ENCODE measurements at places on chromosomes 5 and 9. TPM values are rescaled to one million over a fixed set of nuclear protein-coding genes. Genes with fewer than 3 reads are reported as not detected.

SLC45A2 gene
- total RNA-seq, result not detected

SLC25A25 gene
- 27.3 TPM for total RNA-seq

C5orf46 gene
- total RNA-seq, result not detected

SGCD gene
- total RNA-seq, result 6.0 TPM

SLC6A3 gene
- 0.12 TPM for total RNA-seq

DNA sequence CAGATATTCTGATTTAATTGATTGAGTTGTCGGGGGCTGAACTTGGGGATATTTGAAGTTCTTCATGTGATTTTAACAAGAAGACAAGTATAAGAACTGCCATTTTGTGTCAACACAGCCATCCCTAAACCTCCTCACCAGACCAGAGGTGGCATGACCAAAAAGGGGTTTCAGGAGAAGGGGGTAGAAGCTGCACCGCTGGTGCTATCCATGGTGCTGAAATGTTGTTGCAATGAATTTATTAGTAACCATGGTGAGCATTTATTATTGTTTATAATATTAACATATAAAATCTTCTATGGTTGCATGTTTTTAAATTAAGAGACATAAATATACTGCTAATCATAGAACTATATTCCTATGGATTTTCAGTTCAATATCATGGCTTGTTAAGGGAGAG is 72.3 kb downstream of the GNA14 start:
- no peak for DNase-seq

GRCh38 chr9:129733632-129733953 is 19.2 kb downstream of the PTGES start:
- no peak for DNase-seq

- no peak for DNase-seq
Observed at GRCh38 chr9:127449332-127449966, 1.8 kb downstream of the RPL12 start.

GRCh38 chr5:102139029-102139428 is 157.1 kb downstream of the SLCO4C1 start:
- no peak for DNase-seq

- no peak for DNase-seq
Observed at GRCh38 chr9:82531795-82532194, 531.1 kb downstream of the RASEF start.

DNA sequence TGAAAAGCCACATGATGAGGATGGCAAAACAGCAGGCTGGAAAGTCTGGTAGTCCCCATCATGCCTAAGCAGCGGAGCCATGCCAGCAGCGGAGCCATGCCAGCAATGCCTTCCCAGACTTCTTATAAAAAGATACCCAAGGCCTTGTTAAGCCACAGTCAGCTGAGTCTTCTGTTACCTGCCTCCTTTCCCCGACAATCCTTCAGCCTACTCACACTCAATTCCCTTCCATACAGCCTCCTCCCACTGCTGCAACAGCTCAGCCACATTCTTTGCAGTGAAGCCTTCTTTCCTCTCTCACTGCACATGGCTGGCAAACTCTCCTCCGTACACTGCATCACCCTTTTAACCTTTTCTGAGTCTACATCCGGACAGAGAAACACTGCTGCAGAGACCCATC is 114.9 kb downstream of the AUH start:
- no peak for DNase-seq

GRCh38 chr5:95842854-95843544 is 20.5 kb upstream of the GLRX start:
- DNase-seq, result peak; percentile 90

GRCh38 chr5:57717555-57717954 is 234.9 kb upstream of the ACTBL2 start:
- DNase-seq, result no peak

DNA sequence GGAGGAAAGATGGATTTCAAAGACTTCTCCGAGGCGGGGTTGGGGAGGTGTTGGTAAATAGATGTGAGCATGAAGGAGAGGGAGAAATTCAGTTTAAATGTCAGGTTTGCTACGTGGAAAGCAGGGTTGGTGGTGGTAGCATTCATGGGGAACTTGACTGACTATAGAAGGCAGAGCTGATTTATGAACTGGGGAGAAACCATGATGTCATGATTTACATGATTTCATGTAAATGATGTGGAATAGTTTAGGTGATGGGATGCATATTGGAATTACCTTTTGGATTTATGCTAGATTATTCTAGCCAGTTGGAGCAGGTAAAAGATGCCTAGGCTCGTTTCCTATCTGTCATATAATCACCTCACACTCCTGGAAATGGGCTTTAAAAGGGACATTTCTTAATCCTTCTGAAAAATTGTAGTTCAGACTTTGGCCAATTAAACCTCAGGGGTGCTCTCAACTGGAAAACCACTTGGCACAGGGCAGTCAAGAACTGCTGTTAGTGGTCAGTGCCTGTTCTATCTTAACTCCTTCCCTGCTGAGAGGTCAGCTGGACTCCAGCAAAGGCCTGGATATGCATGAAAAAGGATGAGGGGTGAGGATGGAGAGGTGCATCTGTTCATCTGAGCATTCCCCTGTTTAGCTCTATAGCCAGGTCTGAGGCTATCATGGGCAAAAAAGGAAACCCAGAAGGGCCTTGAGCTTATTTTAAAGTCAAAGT is 50.1 kb upstream of the BASP1 start:
- no peak for DNase-seq

DNA sequence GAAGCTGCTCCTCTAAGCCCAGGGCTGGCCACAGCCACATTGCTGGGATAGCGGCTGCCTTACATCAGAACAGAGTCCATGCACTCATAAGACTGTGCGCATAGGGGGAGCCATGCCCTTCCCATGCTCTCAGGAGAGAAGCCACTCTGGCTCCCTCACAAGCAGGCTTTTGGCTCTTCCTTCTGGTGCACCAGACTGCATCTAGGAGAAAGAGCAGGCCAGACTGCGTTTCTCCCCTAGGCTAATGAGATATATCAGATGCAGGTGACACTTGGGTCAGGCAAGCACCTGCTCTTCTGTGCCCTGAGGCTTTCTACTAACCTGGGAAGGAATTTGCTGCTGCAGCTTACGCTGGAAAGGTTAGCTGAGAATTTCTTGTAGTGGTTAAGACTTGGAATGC is 43.2 kb upstream of the BRINP1 start:
- no peak for DNase-seq

- DNase-seq, result no peak
Observed at GRCh38 chr5:72179816-72180440, 72.7 kb downstream of the MAP1B start.

DNA sequence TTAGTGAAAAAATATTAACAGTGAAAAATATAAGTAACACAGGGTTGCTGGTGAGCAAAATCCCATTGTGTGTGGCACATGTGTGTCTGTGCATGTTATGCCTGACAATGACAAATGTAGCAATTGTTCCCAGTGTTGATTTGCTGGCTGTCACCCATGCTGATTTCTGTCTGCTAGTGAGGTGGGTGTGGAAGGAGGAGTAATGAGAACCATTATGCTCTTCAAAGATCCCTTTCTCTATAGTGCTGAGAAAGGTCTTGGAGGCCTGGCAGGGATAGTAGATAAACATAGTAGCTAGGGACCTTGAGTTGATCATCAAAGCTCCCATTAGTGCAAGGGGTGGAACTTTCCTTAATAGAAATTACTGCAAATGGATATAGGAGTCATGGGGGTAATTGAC is 152.5 kb upstream of the CLINT1 start:
- DNase-seq, result no peak

DNA sequence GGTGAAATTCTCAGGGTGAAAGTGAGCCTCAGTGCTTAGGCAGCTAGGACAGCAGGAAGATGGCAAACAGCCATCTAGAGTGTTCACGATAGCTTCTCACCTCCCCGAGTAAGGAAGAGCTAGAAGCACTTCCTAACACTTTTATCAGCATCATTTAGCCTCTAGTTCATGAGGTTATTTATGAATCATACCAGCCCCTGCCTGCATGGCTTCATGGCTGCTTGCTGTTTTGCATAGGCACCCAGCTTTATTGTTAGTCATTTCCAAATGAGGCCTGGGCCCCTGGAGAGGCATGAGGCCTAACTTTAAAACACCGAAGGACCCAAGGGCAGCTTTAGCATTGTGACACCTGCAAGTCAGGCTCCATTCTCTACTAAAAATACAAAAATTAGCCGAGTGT is 134.9 kb upstream of the PANK3 start:
- no peak for DNase-seq

GRCh38 chr9:80794197-80794596 is 895.1 kb downstream of the TLE1 start:
- DNase-seq, result no peak

DNA sequence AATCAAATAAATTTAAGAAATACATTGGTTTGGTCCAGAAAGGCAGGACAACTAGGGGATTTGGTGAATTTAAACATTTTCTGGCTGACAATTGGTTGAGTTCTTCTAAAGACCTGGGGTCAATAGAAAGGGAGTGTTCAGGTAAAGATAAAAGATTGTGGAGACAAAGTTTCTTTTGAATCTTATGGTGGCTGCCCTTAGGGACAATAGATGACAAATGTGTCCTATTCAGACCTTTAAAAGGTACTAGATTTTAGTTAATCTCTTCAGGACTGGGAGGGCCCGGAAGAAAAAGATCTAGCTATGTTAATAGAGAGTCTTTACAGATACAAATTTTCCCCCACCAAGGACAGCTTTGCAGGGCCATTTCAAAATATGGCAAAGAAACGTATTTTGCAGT is 35.9 kb downstream of the PLEKHG4B start:
- no peak for DNase-seq

- no peak for DNase-seq
Observed at GRCh38 chr9:278651-279050, 64.0 kb downstream of the DOCK8 start.

DNA sequence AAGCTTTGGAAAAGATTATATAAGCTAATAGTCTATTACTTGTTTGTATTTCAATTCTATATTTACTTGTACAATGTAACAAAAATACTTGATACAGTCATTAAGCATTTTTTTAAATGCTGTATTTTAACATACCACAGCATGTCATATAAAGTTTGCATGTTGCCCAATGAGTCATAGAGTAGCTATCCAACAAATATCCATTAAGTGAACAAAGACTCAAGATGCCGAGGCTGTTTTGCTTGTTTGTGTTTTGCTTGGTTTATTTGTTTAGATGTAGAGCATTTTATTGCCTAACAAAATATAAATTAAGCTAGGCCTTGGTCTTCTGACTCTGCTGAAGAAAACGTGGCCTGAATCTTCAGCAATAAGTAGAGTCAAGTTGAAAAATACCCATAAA is 1584.3 kb upstream of the NUDT12 start:
- no peak for DNase-seq

GRCh38 chr5:81417052-81417451 is 23.1 kb upstream of the ACOT12 start:
- no peak for DNase-seq
